ENCODE measurements at places on chromosomes 13 and 19.
A peak's percentile ranks its signal among the peaks of the same experiment; 100 is the strongest.

GRCh38 chr13:102970542-102970941, 95.7 kb downstream of the SLC10A2 start:
- H3K4me1 ChIP-seq = no peaks in the 10 kb centered on the region
- DNase-seq = no peak
- no peaks in the 10 kb centered on the region for H3K36me3 ChIP-seq
- H3K27ac ChIP-seq = no peak overlapping the region
- no peak overlapping the region for H3K4me3 ChIP-seq

DNA sequence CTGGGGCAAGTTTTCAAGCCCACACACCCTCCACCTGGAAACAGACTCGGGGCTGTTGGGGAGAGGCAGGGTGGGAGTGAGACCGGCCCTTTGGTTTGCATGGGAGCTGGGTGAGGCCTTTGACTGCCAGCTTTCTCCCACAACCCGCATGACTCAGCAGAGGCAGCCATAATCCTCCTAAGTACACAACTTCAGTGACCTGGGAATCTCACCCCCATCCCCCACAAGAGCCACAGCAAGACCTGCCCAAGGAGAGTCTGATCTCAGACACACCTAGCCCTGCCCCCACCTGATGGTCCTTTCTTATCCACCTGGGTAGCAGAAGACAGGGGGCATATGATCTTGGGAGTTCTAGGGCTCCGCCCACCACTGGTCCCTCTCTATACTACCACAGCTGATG, 1615.4 kb downstream of the EFNB2 start:
- no peak overlapping the region for H3K27ac ChIP-seq
- no peaks in the 10 kb centered on the region for H3K27me3 ChIP-seq
- DNase-seq = no peak
- H3K4me3 ChIP-seq = no peak overlapping the region
- peaks cover 8% of the 10 kb centered on the region for H3K36me3 ChIP-seq

DNA sequence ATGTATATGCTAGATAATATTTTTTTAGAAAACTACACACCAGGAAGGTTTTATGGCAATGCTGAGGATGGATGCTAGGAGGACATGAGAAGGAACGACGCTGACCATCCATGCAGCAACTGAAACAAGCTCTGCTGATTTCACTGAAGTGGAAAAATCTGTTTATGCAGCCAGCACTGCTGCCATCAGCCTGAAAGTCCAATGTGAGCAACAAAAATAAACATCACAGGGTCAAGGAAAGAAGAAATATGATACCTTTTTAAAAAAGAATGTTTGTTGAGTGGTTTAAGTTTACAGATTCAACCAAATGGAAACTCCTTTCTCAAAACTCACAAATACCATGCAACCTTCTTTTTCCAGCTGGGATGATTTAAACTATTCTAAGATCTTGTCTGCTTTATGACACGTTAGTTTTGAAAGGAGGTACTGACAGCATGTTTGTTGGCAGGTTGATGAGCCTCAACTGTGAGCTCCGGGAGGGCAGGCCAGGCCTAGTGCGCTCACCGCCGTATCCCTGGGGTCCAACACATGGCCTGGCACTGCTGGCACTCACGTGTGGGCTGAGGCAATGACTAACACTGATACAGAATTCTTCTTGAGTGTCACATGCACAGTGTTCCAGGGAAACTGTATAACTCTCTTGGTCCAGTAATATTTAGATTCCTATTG, 46.8 kb downstream of the LATS2 start:
- no peak overlapping the region for H3K27ac ChIP-seq
- peaks cover 63% of the 10 kb centered on the region for H3K4me1 ChIP-seq
- H3K27me3 ChIP-seq = no peaks in the 10 kb centered on the region
- H3K4me3 ChIP-seq = no peak overlapping the region
- peaks cover 4% of the 10 kb centered on the region for H3K36me3 ChIP-seq

DNA sequence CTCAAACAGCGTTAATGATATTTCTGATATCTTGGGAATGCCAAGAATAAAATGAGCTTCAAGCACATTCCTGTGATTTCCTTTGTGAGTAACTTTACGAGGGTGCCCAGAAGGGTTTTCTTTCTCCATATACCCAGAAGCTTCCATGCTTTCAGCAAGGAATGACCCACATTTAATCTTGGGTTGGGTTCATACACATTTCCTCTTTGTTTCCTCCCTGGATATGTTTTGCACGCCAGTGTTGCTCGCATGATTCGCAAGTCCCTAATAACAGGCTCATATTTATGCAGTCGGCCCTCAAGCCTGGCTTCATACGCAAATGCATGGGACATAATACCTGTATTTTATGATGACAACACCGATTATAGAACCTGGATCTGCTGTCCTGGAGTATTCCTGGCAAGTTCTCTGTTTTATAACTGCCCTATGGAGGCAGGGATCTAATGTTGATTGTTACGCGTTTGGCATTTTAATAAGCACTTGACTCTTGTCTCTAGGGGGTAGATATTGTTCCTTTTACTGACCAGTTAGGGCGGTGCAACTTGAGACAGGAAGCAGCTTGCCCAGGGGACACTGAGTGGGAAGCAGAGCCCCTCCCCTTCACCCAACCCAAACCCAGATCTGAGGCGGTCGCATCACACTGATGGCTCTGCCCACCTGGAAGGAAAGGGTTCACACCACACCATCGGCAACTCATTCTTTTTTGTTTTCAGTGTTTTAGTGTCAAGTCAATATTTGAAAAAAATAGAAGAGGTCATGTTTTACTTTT, 220.4 kb upstream of the SOX1 start:
- H3K27ac ChIP-seq = no peak overlapping the region
- no peak overlapping the region for H3K4me3 ChIP-seq
- H3K27me3 ChIP-seq = peaks cover 24% of the 10 kb centered on the region
- no peaks in the 10 kb centered on the region for H3K4me1 ChIP-seq
- DNase-seq = no peak

- H3K36me3 ChIP-seq = no peaks in the 10 kb centered on the region
- no peak overlapping the region for H3K4me3 ChIP-seq
- H3K4me1 ChIP-seq = no peaks in the 10 kb centered on the region
- DNase-seq = no peak
- no peaks in the 10 kb centered on the region for H3K27me3 ChIP-seq
- no peak overlapping the region for H3K27ac ChIP-seq
Measured at GRCh38 chr13:106159295-106160195, 375.9 kb downstream of the EFNB2 start.

DNA sequence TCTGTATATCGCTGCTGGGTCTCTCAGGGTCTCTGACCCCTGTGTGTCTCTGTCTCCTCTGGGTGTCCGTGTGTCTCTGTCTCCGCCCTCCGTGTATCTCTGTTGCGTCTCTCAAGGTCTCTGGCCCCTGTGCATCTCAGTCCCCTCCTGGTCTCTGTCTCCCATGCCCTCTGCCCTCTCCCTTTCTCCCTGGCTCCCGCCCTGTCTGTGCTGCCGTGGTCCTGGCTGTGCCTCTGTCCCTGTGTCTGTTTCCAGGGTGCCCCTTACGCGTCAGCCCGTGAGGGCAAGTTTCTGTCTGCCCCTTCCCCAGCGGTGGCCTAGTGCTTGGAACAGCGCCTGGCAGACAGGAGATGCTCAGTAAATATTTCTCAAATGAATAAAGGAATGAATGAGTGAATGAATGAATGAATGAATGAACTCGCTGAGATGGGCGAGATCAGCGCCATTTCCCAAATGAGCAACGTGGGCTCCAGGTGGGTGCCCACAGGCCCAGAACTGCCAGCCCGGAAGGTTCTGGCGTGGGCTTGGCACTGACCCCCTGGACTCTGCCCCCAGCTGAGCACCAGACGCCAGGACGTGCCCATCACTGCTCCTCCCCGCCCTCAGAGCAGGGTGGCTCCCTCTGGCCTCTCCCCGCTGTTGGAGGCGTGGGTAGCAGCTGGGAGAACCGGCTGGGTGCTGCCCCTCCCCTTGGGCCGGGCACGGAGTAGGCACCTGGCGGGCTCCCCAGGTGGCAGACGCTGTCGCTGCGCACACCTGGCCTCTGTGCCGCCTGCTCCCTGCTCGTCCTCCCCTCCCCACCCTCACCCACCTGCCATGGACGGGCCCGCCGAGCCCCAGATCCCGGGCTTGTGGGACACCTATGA, at the start of gene SULT2B1:
Gene SULT2B1, plus strand, starts transcription at position 736 of the 866 bp plus-strand sequence. Its CDS starts 81 bp downstream, at position 817.
- DNase-seq = no peak
- no peak within 1 kb of the TSS for H3K27ac ChIP-seq

GRCh38 chr13:40485611-40486517, 180.6 kb downstream of the FOXO1 start:
- H3K4me1 ChIP-seq = peaks cover 20% of the 10 kb centered on the region
- H3K36me3 ChIP-seq = no peaks in the 10 kb centered on the region
- no peak overlapping the region for H3K27ac ChIP-seq
- no peak for DNase-seq
- H3K4me3 ChIP-seq = no peak overlapping the region

DNA sequence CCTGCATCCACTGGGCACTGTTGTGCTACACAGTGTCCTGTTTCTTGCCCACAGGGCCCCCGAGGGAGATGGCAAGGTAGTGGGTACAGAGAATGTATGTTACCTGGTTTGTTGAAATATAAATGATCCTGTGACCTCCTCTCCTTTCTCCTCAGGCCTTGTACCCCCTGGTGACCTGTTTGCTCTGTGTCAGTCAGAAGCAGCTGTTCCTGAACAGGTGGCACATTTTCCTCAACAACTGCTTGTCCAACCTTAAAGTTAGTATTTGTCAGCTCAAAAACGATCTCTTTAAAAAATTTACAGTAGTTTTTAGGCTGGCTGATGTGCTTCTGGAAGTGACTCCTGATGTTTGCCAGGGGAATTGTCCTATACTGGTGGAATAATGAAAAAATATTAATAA, 105.1 kb downstream of the FRY start:
- no peaks in the 10 kb centered on the region for H3K36me3 ChIP-seq
- no peak overlapping the region for H3K4me3 ChIP-seq
- no peak for DNase-seq
- no peaks in the 10 kb centered on the region for H3K27me3 ChIP-seq
- no peak overlapping the region for H3K27ac ChIP-seq

DNA sequence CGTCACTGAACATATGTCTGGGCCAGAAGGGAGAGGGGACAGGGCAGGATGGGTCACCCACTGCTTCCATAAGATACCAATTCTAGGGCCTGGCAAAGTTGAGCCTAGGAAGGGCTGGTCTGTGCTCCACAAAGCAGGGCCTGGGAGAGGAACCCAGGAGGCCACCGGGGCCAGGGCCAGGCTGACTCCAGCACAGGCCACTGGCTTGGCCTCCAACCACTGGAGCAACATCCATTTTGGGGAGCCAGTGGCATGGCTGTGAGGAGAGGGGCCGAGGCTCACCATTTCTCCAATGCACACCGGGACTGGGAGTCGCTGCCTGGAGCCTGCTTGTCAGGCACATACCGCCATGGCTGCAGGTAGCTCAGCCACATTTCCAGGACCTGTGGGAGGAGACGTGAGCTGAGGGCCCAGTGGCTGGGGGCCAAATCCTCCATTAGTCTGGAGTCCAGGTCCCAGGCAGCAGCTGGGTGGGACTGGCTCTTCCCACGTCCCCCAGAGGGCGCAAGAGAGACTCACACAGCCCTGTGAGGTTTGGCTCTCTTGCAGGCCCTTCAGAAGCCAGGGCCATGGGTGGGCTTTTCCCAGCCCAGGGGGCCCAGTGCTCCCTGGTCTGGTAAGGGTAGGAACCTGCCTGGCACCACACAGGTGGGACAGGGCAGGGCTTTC, 27.7 kb downstream of the TUBA3C start:
- no peak overlapping the region for H3K27ac ChIP-seq
- no peaks in the 10 kb centered on the region for H3K4me1 ChIP-seq
- peaks cover 3% of the 10 kb centered on the region for H3K36me3 ChIP-seq
- H3K27me3 ChIP-seq = no peaks in the 10 kb centered on the region
- no peak for DNase-seq

- peak overlapping the region; percentile 2 for H3K4me3 ChIP-seq
- peaks cover 26% of the 10 kb centered on the region for H3K4me1 ChIP-seq
- H3K36me3 ChIP-seq = peaks cover 4% of the 10 kb centered on the region
Measured at GRCh38 chr19:12000152-12000981, 35.1 kb downstream of the ZNF433 start.

DNA sequence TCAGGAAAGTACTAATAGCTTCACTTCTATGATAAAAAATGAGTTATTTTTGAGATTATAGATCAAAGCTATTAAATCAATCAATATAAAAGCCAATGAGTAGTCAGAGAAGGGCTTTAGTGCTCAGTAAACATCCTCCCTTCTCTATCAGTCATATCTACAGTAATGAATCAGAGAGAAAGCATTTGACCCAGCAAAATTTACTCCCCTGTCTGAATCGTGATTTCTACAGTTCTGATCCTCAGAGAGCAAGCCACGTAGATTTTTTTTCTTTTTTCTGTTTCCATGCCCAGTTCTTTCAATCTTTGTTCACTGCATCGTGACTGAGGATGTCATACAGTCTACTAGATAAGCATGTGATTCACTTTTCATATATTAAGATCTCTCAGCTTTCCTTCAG, 16.2 kb upstream of the MBNL2 start:
- no peak for DNase-seq
- H3K27me3 ChIP-seq = peaks cover 7% of the 10 kb centered on the region
- peaks cover 5% of the 10 kb centered on the region for H3K4me1 ChIP-seq
- H3K4me3 ChIP-seq = no peak overlapping the region
- no peak overlapping the region for H3K27ac ChIP-seq

DNA sequence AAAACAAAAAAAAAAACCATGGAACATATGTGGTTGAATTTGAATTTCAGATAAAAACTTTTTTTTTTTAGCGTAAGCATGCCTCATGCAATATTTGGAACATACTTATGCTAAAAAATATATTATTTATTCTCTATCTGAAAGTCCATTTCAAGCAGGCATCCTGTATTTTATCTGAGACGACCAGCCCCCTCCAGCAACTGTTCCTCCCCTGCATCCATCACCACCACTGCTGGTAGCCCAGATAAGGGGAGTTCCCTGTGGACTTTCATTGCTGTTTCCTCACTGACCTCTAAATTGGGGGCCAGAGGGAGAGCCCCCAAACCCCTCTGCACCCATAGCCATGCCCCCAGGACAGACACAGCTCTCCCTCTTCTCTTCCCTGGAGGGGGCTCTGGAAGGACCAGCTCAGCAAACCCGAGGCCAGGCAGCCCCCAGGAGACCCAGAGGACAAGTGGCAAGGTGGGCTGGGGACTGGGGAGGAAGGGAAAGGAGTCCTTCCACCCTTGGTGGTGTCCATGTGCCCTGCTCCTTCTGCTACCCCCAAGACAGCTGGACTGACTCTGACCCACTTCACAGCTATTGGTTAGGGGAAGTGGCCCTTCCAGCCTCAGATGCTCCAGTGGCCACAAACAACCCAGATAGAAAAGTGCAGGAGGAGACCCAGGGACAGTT, 6.6 kb upstream of the SIGLEC12 start:
- H3K27ac ChIP-seq = no peak overlapping the region
- H3K27me3 ChIP-seq = peaks cover 6% of the 10 kb centered on the region

- no peak for DNase-seq
- peaks cover 7% of the 10 kb centered on the region for H3K36me3 ChIP-seq
- peaks cover 13% of the 10 kb centered on the region for H3K4me1 ChIP-seq
- peak overlapping the region; percentile 67 for H3K27ac ChIP-seq
Measured at GRCh38 chr19:51354742-51355148, 11.4 kb downstream of the ETFB start.

GRCh38 chr19:13098277-13099072, 4.2 kb downstream of the LYL1 start:
- DNase-seq = no peak
- H3K27me3 ChIP-seq = peaks cover 13% of the 10 kb centered on the region
- no peak overlapping the region for H3K27ac ChIP-seq
- peaks cover 6% of the 10 kb centered on the region for H3K36me3 ChIP-seq

GRCh38 chr19:3113100-3114017, 19.2 kb downstream of the GNA11 start:
- H3K27ac ChIP-seq = no peak overlapping the region
- no peak overlapping the region for H3K4me3 ChIP-seq
- no peaks in the 10 kb centered on the region for H3K36me3 ChIP-seq
- peaks cover 4% of the 10 kb centered on the region for H3K4me1 ChIP-seq
- DNase-seq = no peak
